ENCODE measurements at places on chromosomes 3 and 15.

- DNase-seq, result no peak
Measured at GRCh38 chr3:89373434-89373833, 266.0 kb downstream of the EPHA3 start.

- DNase-seq, result no peak
Measured at GRCh38 chr3:32973982-32974381, 22.5 kb downstream of the CCR4 start.

DNA sequence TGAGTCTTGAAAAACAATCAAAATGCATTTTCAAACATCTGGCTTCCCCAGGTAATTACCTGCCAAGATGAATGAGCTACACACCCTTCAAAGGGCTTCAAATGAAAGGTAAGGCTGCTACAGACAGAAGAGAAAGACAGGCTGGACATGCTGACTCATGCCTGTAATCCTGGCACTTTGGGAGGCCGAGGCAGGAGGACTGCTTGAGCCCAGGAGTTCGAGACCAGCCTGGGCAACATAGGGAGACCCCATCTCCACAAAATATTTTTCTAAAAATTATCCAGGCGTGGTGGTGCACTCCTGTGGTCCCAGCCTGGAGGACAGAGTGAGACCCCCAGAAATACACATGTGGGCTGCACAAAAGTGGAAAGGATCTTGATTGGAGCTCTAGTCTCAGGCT, 14.5 kb upstream of the ZFYVE19 start:
- no peak for DNase-seq

DNA sequence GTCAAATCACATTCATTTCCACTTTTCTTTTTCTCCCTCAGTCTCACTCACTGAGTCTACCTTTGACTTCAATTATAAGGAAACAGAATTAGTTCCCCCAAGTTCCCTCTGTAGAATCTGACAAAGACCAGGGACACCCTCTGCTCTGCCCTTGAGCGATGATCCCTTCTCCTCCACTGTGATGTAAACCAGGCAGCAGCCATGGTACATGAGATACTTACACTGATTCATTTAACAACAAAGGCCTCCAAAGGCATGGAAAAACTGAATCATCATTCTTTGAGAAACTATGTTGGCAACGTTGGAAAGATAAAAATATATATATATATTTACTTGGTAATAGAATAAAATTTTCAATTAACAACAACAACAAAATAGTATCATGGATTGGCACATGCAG, 84.1 kb downstream of the P3H2 start:
- no peak for DNase-seq

DNA sequence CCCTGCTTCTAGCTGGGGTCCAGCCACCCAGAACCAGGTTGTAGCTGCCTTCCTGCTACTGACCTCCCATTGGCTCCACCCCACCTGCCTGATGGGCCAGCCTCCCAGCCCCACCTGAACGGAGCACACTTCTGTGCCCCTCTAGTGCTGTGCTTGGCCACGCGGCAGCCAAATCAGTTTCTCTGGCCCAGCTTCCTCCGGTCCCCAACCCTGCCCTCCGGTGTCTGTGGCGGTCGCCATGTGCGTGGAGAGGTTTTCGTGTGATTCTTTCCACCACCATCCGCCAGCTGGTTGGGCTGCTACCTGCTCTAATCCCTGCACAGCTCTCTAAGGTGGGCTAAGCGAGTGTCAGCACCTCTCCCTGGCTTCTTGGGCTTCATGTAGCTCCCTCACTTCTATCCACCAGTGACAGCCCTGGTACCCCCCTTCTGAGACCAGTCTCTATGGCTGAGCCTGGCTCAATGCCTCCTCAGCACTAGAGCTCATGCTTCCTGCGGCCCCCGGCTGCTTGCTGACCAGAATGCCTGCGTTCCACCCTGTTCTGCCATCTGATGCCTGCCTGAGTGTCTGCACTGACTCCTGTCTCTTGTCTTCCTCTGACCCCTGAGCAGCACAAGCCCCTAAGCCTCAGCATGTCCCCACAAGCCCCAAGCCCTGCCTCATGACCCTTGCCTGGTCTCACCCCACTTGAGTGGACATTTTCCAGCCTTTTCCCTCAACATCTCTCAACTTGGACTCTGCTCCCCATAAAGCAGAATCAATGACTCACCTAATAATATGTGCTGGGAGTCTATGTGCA, 23.2 kb upstream of the MAGEF1 start:
- DNase-seq, result peak; percentile 68

- DNase-seq, result no peak
Measured at GRCh38 chr3:123713211-123713610, 128.4 kb upstream of the HACD2 start.

- no peak for DNase-seq
Measured at GRCh38 chr3:144189044-144189443, 217.4 kb downstream of the DIPK2A start.

DNA sequence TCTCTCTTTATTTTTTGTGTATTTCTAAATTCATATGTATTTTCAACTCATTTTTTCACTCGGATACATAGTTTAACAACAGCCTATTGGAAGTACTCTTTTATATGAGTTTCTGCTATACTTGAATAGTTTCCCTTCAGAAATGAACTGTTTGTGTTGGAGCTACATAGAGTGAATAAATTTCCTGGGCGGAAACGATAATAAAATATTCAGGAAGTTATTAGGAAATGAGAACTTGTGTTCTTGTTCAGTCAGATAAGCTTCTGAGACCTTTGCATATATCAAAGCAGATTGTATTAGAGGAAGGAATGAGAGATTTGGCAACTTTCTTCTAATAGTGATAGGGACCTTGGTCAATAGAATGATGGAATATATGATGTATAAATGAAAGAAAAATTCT, 27.3 kb downstream of the NEO1 start:
- no peak for DNase-seq

- DNase-seq, result no peak
Measured at GRCh38 chr3:68614087-68614486, 318.3 kb downstream of the TAFA4 start.

- no peak for DNase-seq
Measured at GRCh38 chr15:72538931-72539330, 64.8 kb downstream of the ARIH1 start.

DNA sequence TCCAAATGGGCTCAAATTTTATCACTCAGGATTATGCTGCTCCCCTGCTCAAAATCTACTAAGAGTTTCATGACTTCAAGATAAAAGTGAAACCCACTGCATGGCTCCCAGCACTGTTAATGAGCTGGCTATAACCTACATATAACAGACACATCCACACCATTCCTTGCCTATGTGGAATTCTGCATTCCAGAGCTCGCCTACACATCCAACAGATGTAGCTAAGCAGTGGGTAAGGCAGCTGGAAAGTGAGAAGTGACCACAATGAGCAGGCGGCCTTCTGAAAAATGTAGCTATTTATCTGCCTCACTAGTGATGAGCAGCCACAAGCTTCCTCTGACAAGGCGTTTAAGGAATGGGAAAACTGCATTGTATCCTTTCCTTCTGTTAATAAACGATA, 92.0 kb upstream of the TRIM42 start:
- DNase-seq, result no peak

- DNase-seq, result no peak
Measured at GRCh38 chr3:11005686-11006256, 13.2 kb downstream of the SLC6A1 start.

DNA sequence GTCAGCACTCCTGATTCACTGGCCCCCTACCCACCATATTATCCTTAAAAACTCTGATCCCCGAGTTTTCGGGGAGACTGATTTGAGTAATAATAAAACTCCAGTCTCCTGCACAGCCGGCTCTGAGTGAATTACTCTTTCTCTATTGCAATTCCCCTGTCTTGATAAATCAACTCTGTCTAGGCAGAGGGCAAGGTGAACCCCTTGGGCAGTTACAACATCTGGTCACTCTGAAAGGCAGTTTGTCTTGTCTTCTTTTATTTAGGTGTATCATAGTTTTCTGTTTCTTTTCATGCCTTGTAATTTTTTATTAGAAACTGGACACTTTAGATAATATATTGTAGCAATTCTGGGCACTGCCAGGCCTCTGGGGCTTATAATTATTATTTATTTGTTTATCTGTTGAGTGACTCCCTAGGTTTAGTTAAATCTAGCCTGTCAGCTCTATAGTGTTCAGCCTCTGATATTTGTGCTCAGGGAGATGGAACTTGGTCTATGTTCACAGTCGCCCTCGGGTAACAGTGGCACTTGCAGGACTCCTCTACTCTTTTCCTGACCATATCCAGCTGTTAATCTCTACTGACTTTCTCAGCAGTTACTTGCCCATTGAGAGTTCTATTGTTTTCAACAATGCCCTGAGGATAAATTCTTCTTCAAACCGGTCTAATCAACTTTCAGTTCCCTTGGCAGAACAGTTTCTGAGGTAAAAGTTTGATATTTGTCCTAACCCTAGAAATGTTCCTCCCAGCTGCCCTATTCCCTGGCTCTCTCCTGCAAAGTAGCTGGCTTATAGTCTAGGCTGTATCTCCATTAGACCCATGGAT, 15.5 kb upstream of the PLAAT1 start:
- no peak for DNase-seq

- DNase-seq, result no peak
Measured at GRCh38 chr3:129605922-129606635, 397 bp downstream of the PLXND1 start.

GRCh38 chr3:194606941-194607340, 26.3 kb downstream of the TMEM44 start:
- no peak for DNase-seq

DNA sequence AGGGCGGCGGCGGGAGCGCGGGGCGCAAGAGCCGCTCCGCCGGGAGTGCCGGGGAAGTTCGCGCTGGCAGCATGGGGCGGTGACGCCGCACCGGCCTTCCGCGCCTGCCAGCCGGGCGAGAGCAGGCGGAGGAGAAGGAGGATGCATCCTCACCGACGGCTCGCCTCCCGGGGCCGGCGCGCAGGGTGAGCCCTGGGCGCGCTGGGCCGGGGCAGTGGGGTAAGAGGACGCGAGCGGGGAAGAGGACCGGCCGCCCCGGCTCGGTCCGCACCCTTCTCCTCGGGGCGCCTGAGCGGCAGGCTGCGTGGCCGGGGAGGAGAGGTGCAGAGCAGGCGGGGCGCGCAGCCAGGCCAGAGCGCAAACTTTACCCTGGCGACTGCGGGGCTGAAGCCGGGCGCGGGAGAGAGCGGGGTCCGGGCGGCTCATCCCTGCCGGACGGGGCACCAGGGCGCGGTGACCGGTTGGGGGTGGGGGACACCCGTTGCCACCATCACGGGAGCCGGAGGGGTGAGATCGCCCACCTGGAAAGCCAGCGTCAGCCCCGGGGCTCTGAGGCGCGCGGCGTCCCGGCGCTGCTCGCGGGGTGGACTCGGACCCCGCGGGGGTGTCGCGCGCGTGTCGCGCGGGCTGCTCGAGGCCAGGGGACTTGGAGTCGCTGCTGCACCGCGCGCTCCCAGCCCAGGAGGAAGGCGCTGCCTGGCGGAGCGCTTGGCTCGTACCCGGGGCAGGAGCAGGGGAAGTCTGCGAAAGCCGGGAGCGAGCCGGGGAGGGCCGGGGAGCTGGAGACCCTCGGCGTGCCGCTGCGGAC, 542 bp downstream of the GABRA5 start:
- DNase-seq, result no peak

- DNase-seq, result no peak
Measured at GRCh38 chr3:100789579-100789978, 80.3 kb downstream of the TFG start.

- peak; percentile 78 for DNase-seq
Measured at GRCh38 chr3:149971403-149972075, 844 bp upstream of the PFN2 start.

GRCh38 chr3:158102242-158103080, 3.8 kb downstream of the SHOX2 start:
- DNase-seq, result no peak

- no peak for DNase-seq
Measured at GRCh38 chr3:105399062-105399461, 32.4 kb downstream of the ALCAM start.

GRCh38 chr3:195407531-195408409, 35.0 kb downstream of the ACAP2 start:
- DNase-seq, result no peak

DNA sequence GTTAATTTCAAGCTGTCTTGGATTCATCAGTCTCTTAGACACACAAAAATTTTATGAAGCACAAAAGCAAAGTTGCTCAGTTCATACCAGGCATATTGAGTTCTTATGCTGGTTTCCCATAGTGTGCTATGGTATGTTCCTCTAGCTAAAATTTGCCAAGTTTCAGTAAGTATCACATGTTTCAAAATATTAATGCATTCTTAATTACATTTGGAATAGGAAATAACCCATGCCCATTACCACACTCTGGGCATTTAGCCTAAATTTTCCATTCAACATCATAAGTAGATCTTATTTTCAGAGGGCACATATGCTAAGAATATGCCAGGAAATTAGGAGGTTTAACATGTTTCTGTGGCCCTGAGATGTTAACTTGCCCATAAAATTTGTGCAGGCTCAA, 289.9 kb downstream of the SHOX2 start:
- DNase-seq, result no peak

GRCh38 chr3:117297541-117297940, 588.0 kb downstream of the TUSC7 start:
- no peak for DNase-seq

DNA sequence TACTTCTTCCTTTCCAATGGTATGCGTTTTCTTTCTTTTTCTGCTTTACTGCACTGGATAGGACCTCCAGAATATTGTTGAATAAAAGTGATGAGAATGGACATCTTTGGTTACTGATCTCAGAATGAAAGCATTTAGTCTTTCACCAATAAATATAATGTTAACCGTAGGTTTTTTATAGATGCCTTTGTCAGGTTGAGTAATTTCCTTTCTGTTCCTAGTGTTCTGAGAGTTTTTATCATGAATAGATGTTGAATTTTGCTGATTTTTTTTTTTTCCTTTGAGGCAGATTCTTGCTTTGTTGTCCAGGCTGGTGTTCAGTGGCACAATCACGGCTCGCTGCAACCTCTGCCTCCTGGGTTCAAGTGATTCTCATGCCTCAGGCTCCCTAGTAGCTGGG, 158.4 kb downstream of the KLHL25 start:
- no peak for DNase-seq

DNA sequence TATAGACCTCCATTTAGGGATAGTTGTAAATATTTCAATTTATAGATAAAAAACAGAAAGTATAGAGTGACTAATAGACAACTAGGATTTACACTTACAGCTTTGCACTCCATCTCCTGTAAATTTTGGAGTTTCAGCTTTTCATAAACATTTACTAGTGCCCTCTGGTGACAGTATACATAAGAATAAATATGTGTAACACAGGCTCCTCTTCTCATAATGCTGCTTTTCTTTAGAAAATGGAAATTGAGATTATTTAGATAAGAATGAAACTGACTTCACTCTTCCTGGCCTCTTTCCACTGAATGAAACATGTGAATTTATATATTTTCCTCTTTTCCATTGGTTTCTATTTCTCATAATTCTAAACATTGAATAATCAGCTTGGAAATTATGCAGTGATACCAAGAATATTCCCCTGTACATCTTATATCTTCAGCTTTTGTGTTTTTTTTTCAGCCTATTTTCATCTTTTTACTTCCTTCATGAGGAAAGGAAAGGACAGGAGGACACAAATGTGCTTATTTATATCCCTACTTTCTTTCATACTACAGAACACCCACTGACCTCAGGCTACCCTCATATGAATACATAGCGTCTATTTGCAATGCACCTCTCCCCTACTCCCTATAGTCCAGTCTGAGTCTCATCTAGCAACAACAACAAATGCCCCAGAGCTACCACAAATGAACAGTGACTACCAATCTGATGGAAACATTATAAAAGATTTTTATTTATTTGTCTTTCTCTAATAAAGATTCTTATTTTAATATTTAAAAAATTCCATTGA, 103.1 kb upstream of the CCDC39 start:
- no peak for DNase-seq

GRCh38 chr15:76939715-76940114, 8.2 kb downstream of the RCN2 start:
- DNase-seq, result no peak

Data from cardiac septum (tissue), 1 donor.